ENCODE measurements at places on chromosomes 5 and 9.

DNA sequence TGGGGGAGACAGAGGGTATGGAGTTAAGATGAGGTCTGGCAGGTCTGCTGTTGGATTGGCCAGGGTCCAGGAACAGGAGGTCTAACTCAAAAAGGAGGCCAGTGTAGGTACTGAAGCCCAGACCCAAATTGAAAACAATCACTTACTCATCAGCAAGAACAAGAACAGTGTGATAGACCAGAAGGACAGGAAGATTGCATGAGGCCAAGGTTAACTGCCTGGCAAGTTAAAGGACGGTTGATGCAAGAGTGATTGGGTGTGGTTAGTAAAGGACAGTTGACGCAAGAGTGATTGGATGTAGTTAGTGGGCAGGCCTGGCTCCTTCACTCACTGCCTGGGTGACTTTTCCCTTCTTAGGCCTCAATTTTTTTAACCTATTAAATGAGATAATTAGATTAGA lies 132.6 kb downstream of the PDZD2 start:
- no peak for DNase-seq

DNA sequence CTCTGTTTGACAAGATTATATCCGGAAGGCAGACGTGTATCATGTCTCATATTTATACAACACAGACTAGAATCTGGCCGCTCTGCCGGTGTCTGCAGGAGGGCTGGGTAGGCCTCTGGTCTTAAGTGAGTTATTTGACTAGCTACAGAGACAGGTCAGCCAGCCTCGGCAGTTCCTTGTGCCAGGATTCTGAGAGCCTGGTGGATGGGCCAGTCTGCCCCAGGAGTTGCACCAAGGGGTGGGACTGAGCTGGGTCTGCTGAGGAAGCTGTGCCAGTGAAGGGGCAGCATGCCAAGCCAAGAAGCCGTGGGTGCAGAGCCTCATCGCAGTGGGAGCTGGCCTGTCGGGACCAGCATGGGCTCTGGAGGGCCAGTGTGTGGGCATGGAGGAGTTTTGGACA lies 7.1 kb downstream of the SNX18 start:
- DNase-seq = no peak

DNA sequence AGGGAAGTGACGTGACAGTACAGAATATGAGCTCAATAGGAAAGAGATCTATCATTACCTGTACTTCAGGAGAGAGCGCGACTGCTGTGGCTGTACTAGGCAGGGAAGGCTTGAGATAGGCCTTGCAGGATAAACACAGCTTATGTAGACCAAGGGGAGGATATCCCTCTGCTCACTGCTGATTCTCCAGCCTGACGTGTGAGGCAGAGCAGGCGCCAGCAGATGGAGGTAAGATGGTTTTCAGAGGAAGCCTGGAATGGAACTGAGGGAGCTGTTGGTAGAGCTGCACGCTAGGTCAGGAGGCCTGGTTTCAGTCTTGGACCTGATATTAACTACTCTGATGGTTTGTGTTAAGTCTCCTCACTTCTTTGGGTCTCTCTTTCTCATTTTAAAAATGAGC lies 291.4 kb downstream of the YTHDC2 start:
- DNase-seq = no peak

DNA sequence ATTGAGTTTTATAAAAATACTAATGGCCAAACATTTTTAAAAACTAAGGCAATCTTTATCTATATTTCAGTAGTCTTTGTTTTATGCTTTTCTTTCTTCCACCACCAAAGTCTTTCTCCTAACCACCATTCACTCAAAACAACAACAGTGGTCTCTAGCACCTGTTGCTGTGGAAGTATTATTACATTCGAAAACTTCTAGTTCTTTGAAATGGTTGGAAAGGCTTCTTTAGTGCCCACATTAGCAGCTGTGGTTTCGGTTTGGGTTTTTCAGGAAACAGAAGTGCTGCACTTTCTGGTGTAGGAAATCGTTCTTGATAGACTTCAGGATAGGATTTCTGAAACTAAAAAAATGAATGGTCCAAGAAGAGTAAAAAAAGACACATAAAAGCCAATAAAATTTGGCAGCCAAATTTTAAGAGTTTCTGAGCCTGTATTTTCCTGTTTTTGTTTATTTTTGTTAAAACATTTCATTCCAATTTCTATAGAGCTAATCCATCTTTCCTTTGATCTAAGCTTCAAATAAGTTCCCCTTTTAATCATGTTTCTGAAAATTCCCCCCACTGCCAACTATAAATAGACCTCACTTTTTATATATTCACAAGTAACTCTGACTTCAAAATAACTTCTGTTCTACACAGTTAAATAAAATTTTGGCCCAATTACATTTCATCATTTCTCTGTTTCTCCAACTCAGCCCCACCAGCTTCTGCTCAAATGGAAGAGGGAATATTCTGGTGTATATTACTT lies 102.2 kb downstream of the DEPDC1B start:
- no peak for DNase-seq

DNA sequence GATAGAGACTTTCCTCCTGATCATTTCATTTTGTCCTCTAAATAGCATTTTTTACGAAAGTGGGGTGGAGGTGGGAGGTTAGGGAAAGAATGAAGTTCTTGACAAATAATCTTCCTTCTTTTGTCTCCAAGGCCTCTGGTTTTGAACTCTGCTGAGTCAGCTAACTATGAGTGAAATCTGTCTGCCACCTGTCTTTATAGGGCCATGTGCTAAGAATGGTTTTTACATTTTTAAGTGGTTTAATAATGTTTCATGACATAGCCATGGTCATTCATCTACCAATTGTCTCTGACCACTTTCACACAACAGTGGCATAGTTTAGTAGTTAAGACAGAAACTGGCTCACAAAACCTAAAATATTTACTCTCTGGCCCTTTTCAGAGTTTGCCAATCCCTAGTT lies 7.6 kb downstream of the MAN2A1 start:
- no peak for DNase-seq

GRCh38 chr5:111556501-111556900 lies 44.2 kb upstream of the STARD4 start:
- no peak for DNase-seq

DNA sequence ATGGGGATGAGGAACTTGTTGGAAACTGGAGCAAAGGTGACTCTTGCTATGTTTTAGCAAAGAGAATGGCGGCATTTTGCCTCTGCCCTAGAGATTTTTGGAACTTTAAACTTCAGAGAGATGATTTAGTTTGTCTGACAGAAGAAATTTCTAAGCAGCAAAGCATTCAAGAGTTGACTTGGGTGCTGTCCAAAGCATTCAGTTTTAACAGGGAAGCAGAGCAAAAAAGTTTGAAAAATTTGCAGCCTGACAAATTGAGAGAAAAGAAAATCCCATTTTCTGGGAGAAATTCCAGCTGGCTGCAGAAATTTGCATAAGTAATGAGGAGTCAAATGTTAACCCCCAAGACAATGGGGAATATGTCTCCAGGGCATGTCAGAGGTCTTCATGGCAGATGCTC lies 682.3 kb upstream of the ST8SIA4 start:
- no peak for DNase-seq

DNA sequence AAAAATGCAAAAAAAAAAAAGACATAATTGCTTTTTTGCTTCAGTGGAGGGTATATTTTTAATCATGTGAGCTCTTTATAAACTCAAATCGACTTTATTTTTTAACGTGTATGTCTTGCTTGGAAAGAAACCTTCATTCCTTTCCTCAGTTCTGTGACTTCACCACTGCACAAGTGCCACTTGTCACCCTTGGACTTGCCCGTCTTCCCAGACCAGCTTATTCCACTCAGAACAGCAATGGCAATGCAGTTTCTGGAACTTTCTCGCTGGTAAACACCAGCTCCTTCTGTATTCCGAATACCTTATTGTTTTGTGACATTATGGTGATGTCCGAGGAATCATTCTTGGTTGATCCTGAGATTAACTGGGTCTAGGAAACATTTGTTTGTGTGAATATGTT lies 440.5 kb upstream of the ADAMTS16 start:
- DNase-seq = no peak

DNA sequence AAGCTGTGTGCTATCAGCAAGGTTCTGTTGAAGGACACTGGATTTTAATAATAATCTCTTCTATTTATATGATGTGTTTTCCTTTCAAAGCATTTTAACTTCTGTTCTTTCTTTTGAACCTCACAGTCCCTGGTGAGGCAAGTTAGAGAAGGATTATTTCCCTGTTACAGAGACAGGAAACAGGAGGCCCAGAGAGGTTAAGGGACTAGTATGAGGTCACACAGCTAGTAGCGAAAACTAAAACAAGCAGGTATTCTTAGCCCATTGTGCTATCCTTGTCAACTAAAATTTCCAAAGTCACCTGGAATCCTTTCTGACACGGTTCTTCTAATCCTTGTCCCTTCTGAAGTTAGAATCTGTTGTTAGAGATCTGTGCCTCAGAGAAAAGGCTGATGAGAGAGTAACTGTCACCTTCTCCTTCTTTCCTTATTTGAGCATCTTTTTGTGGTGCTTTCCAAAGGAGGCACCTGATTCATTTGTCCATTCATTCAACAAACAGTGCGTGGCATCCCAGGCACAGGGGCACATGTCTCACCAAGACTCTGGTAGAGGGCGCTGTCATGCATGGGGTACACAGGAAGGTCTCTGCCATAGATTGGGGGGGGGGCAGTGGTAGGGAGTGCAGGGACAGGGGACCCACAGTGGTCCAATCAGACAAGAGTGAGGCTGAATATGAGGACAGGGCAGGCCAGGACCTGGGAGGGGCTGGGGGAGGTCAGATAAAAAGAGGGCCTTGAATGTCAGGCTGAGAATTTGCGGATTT lies 61.5 kb downstream of the CRB2 start:
- no peak for DNase-seq

DNA sequence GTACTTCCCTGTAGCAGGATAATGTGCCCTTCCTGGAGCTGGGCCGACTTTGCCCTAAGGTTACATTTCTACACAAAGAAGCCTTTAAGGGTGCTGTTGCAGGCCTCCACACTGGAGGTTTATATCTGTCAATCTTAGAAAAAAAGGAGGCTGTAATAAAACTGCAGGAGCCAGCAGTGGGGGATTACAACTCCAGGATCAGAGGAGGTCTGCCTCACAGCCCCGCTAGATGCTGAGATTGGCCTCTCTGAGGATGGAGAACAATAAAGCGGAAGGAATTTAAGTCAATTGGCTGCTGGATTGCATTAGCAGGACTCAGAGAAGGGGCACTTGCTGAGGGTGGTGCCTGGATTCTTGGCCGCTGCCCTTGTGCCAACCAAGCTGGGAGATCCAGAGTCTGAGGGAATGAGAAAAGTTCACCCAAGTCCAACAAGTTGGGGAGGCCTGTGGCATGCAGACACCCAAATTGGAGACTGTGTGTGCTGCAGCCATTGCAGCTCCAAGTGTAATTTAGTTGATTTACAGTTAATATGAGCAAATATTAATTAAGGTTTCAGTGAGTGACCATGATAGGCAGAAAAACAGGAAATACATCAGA lies 99.0 kb upstream of the SSBP2 start:
- no peak for DNase-seq

DNA sequence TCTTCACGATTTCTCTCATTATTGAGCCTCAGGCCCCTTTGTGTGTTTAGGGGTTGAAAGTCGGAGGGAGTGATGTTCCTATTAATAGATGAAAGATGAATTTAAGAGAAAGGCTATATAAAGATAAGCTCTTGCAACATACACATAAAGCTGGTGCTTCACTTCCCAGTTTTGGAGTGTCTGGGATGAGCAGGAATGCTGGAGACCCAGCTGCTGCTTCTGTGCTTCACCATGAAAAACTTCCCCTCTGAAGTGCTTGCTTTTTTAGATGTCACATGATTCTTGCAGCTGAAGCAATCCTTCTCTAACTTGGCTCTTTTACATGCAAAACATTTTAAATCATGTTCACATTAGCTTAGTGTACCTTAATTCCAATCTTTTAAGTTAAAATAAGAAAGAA lies 19.7 kb upstream of the SNCAIP start:
- no peak for DNase-seq

DNA sequence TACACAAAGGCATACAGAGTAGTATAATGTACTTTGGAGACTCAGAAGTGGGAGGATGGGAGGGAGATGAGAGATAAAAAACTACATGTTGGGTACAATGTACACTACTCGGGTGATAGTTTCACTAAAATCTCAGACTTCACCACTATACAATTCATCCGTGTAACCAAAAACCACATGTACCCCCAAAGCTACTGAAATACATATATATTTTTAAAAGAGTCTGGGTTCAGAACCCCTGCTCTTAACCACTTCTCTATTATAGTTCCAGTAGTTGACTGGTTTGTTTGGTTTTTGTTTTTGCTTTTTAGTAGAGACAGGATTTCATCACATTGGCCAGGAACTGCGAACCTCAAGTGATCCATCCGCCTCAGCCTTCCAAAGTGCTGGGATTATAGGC lies 22.6 kb downstream of the SGTB start:
- DNase-seq = no peak

DNA sequence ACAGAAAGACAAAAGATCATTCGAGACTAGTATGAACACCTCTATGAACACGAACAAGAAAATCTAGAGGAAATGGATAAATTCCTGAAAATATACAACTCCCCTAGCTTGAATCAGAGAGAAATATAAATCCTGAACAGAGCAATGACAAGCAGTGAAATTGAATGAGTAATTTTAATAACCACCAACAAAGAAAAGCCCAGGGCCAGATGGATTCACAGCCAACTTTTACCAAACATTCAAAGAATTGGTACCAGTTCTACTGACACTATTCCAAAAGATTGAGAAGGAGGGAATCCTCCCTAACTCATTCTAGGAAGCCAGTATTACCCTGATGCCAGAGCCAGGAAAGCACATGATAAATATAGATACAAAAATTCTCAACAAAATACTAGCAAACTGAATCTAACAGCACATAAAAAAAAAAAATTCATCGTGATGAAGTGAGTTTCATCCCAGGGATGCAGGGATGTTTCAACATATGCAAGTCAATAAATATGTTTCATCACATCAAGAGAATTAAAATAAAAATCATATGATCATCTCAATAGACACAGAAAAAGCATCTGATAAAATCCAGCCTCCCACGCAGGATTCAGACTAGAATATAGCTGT lies 25.2 kb upstream of the PTGER4 start:
- DNase-seq = no peak

DNA sequence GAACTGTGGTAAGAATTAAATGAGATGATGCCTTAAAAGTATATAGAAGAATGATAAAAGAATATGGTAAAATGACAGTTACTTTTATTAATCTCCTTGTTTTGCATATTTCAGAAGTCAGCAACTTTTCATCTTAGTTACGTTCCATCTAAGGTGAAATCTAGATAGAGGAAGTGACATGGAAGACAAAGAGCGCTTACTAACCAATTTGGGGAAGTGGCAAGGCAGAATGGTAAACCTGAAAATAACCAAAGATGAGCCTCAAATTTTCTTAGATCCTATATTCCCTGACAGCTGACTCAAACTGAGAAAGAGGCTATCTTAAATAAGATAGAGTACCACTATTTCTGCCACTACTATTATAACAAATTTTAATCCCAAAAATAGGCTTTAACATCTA lies 52.5 kb downstream of the FGF10 start:
- DNase-seq = no peak

Data from right forelimb (tissue), 1 donor.